Activated T-cell treated with anti-CD3 and anti-CD28 coated beads, Interleukin-2, amount 50 U/mL, for 72 hours (primary cell): ENCODE measurements at places on chromosomes 12 and 14.

GRCh38 chr12:87112571-87113345 lies 856.6 kb upstream of the MGAT4C start:
- DNase-seq, result no peak
- H3K4me3 ChIP-seq, result no peak overlapping the region
- H3K27me3 ChIP-seq, result no peaks in the 10 kb centered on the region

- H3K4me3 ChIP-seq, result no peak overlapping the region
- no peaks in the 10 kb centered on the region for H3K36me3 ChIP-seq
- no peak overlapping the region for H3K27ac ChIP-seq
- no peaks in the 10 kb centered on the region for H3K4me1 ChIP-seq
- no peak for DNase-seq
Observed at GRCh38 chr12:1401891-1402290, 192.5 kb downstream of the FBXL14 start.

GRCh38 chr14:50906326-50907065 lies 34.6 kb downstream of the ABHD12B start:
- no peak for DNase-seq
- H3K27ac ChIP-seq, result no peak overlapping the region
- no peaks in the 10 kb centered on the region for H3K4me1 ChIP-seq
- H3K27me3 ChIP-seq, result no peaks in the 10 kb centered on the region

GRCh38 chr14:52220924-52221811 lies 46.3 kb upstream of the PTGDR start:
- peaks cover 12% of the 10 kb centered on the region for H3K4me1 ChIP-seq
- peak overlapping the region; percentile 19 for H3K27ac ChIP-seq
- H3K36me3 ChIP-seq, result no peaks in the 10 kb centered on the region
- DNase-seq, result no peak
- H3K4me3 ChIP-seq, result peak overlapping the region; percentile 81

GRCh38 chr12:79524507-79525148 lies 166.1 kb downstream of the PAWR start:
- H3K27me3 ChIP-seq, result no peaks in the 10 kb centered on the region
- no peaks in the 10 kb centered on the region for H3K4me1 ChIP-seq

DNA sequence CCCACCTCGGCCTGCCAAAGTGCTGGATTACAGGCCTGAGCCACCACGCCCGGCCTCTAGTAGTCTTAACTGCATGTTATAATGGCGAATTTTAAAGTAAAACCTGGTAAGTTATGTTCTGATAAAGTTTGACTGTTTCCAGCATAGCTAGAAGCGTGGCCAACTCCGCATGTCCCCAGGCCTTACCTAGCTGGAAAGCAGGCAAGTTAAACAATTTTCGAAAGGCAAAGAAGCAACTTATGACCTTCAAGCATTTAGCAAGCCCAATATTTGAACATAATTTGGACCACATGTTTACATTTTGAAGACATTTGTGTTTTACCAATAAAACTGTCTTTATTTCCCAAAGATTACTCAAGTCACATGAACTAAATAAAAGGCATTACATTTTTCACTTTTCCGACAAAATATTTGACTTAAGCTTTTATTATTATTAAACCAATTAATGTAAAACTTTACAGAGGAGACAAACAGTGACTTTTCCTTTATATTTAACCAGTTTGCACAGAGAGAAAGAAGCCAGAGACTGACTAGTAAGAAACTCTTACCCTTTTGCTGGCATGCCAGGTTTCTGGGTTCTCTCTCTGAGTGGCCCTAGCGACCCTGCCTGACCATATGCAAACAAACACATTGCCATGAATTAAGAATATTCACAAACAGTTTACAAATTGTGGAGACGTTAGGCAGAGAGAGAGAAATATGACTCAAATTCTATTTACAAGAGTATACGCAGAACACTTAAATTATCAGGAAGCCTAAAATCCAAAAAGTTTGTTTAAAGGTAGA lies 106.3 kb downstream of the RIN3 start:
- DNase-seq, result no peak
- no peaks in the 10 kb centered on the region for H3K27me3 ChIP-seq
- H3K4me1 ChIP-seq, result peaks cover 19% of the 10 kb centered on the region
- no peak overlapping the region for H3K4me3 ChIP-seq

DNA sequence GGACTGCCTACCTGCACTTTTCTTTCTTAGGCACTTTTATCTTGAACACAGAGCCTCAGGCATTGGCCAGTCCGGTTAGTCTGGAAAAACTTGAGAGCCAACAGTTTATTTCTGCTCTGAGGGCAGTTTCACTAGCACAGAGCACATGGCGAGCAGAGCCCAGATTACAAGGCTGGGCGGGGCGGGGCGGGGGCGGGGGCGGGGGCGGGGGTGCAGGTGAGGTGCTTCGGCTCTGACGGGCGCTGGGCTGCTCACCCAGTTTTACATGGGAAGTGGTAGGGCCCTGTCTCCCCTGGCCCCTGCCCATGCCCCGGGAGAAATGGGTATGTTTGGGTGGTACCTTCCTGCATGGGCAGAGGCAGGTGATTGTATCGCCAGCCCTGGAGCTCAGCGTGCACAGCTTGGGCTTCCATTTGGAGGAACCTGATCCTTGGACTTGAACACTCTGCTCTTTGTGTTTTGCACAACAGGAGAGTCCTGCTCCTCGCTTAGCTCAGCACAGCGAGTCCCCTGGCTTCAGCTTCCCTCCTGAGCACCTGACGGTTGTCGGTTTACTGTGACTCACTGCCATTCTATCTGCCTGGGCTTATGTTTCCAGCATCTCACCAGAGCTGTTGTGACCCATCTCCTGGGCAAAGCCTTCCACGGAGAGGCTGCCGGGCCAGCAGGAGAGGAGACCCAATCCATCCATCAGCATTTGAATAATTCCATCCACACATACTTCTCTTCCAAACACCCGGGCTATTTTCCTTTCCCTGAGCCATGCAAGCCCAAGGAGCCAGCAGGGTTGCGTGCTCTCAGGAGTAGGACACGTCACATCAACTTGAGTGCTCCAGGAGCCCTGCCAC lies 108.5 kb downstream of the ARF6 start:
- H3K4me3 ChIP-seq, result peak overlapping the region; percentile 90
- no peaks in the 10 kb centered on the region for H3K27me3 ChIP-seq
- H3K4me1 ChIP-seq, result peaks cover 70% of the 10 kb centered on the region
- DNase-seq, result peak; percentile 85
- H3K27ac ChIP-seq, result peak overlapping the region; percentile 98

- H3K27ac ChIP-seq, result no peak overlapping the region
- peaks cover 83% of the 10 kb centered on the region for H3K27me3 ChIP-seq
- H3K36me3 ChIP-seq, result peaks cover 4% of the 10 kb centered on the region
- H3K4me1 ChIP-seq, result peaks cover 18% of the 10 kb centered on the region
- DNase-seq, result no peak
Observed at GRCh38 chr12:113478351-113479011, 6.8 kb upstream of the LHX5 start.

DNA sequence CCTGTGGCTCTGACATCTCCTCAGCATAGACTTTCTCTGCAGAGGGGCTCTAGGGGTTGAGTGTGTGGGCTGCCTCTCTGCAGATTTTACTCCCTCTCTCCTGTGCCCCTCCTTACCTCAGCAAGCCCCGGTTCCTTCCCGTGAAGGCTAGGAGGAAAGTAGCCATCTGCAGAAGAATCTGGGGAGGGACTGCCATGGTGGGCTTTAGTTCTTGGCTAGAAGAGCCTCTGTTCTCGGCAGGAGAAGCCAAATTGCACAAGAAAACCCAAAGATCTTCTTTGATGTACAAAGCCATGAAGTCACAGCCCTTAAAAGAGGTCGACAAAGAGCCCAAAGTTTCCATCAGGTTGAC lies 23.5 kb downstream of the CKAP4 start:
- H3K36me3 ChIP-seq, result no peaks in the 10 kb centered on the region
- H3K4me1 ChIP-seq, result peaks cover 19% of the 10 kb centered on the region
- no peak for DNase-seq
- no peak overlapping the region for H3K27ac ChIP-seq

GRCh38 chr12:42961395-42961794 lies 371.8 kb upstream of the PRICKLE1 start:
- H3K36me3 ChIP-seq, result no peaks in the 10 kb centered on the region
- no peak overlapping the region for H3K27ac ChIP-seq
- DNase-seq, result no peak

- no peaks in the 10 kb centered on the region for H3K27me3 ChIP-seq
- no peaks in the 10 kb centered on the region for H3K36me3 ChIP-seq
Observed at GRCh38 chr12:3263282-3263681, 186.1 kb downstream of the TSPAN9 start.

DNA sequence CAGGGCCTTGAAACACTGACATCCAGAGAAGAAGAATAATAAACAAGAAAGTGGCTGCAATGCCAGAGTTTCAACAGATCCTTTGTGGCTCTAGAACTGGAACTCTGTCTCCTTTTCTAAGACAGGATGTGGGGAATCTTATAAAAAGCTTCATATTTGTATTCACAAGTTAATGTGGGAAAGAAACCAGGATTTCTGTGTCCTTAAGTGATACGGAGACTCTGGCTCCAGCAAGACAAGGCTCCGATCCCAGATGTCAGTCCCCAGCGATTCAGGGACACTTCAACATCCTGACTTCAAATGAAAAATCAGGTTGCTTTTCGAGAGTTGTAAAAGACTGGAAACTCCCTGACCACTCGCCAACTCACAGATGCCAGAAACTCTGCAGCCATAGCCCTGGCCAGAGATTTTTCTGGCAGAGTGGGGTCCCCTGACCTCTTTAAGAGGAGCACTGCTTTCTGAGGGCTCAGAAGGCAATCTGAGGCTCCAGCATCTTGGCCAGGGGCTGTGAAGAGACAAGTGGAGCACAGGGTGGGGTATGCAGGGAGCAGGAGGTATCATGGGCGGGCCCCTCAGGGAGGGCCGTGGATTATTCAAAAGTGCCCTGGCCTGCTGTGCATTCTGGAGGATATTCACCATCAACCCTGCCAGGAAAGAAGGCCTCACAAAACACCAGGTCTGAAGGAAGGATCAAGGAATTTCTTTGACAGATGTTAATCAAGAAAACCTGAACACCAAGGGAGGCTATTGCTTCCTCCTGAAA lies 53.3 kb downstream of the TMX1 start:
- H3K36me3 ChIP-seq, result no peaks in the 10 kb centered on the region
- H3K4me3 ChIP-seq, result no peak overlapping the region
- no peaks in the 10 kb centered on the region for H3K27me3 ChIP-seq
- peaks cover 11% of the 10 kb centered on the region for H3K4me1 ChIP-seq
- H3K27ac ChIP-seq, result no peak overlapping the region

DNA sequence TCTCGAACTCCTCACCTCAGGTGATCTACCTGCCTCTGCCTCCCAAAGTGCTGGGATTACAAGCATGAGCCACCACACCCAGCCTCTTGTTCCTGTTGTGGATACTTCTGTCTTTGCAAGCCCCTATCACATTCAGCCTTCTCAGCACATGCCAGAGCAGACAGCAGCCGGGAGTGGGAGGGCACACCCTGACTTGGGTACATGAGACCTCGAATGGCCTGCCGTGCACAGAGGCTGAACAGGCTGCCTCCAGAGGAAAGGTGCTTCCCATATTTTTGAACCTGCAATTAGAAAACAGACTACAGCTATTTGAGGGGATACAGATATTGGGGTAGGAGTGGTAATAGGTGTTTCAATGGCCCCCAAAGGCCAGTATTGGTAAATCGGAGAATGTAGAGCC lies 307.3 kb upstream of the DIO3 start:
- no peak overlapping the region for H3K4me3 ChIP-seq
- no peak for DNase-seq

- peaks cover 6% of the 10 kb centered on the region for H3K36me3 ChIP-seq
- peaks cover 58% of the 10 kb centered on the region for H3K4me1 ChIP-seq
- H3K27ac ChIP-seq, result no peak overlapping the region
Observed at GRCh38 chr12:12810553-12811021, 2.6 kb upstream of the DDX47 start.

DNA sequence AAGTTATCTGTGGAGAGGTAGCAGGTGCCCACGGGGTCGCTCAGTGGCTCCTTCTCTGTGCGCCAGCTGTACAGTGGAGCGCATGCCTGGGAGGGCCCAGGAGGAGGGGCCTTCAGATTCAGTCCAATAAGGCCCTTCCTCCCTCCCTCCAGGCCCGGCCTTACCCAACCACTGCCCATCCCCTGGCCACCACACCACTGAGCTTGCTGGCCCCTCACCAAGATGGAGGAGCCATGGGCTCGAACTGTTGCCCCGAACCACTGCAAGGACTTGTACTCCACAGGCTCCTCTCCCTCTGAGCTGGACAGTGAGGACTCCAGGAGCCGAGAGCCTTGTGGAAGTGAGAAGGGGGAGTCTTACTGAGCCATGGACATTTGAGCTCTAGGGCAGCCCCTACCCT lies 9.8 kb downstream of the ITGA5 start:
- DNase-seq, result no peak
- no peak overlapping the region for H3K27ac ChIP-seq
- no peaks in the 10 kb centered on the region for H3K27me3 ChIP-seq
- peaks cover 34% of the 10 kb centered on the region for H3K4me1 ChIP-seq

GRCh38 chr12:126493366-126494108 lies 1428.3 kb downstream of the AACS start:
- H3K4me3 ChIP-seq, result no peak overlapping the region
- no peaks in the 10 kb centered on the region for H3K27me3 ChIP-seq
- no peaks in the 10 kb centered on the region for H3K4me1 ChIP-seq
- no peak for DNase-seq
- no peak overlapping the region for H3K27ac ChIP-seq
- peaks cover 1% of the 10 kb centered on the region for H3K36me3 ChIP-seq

DNA sequence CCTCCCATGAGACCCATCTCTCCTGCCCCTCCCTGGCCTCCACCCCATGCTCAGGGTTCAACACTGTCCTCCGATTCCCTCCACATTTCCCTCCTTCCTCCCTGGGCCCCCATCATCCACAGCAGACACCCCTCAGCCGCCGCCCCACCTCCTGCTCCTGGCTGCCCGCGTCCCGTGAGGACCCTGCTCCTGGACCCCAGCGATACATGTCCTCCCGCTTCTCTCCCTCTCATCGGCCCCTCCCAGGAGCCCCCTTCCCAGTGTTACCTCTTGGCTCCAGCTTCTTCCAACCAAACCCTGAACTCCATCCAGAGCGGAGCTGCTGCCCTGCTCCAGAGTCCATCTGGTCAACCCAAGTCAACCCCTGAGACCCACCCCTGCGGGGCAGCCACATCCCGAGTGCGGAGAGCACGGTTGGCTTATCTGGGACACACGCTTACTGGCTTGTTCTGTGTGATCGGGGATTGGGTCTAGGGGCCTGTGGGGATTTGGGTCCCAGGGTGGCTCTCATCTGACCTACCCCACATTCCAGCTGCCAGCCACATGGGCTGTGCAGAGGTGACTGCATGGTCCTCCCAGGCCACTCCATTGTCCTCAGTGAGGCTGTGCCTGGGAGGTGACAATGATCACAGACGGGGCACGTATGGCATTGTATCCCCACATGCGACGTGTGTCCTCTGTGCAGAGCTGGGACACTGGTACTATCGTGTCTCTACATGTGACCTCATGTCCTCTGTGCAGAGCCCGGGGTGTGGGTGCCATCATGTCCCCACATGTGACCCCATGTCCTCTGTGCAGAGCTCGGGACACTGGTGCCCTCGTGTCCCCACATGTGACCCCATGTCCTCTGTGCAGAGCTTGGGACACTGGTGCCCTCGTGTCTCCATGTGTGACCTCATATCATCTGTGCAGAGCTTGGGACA lies 333.6 kb downstream of the ADGRD1 start:
- H3K4me3 ChIP-seq, result no peak overlapping the region
- H3K27me3 ChIP-seq, result no peaks in the 10 kb centered on the region
- DNase-seq, result no peak
- no peaks in the 10 kb centered on the region for H3K4me1 ChIP-seq
- no peak overlapping the region for H3K27ac ChIP-seq
- no peaks in the 10 kb centered on the region for H3K36me3 ChIP-seq

GRCh38 chr12:32048791-32049190 lies 57.9 kb upstream of the BICD1 start:
- H3K4me3 ChIP-seq, result no peak overlapping the region
- no peak overlapping the region for H3K27ac ChIP-seq
- no peak for DNase-seq
- H3K4me1 ChIP-seq, result peaks cover 3% of the 10 kb centered on the region
- peaks cover 11% of the 10 kb centered on the region for H3K36me3 ChIP-seq

- peaks cover 71% of the 10 kb centered on the region for H3K4me1 ChIP-seq
- H3K27ac ChIP-seq, result peak overlapping the region; percentile 78
- no peaks in the 10 kb centered on the region for H3K27me3 ChIP-seq
- DNase-seq, result no peak
- peaks cover 3% of the 10 kb centered on the region for H3K36me3 ChIP-seq
Observed at GRCh38 chr14:101873991-101874390, 90.4 kb upstream of the DYNC1H1 start.
